ENCODE measurements at places on chromosomes 5 and 9.

DNA sequence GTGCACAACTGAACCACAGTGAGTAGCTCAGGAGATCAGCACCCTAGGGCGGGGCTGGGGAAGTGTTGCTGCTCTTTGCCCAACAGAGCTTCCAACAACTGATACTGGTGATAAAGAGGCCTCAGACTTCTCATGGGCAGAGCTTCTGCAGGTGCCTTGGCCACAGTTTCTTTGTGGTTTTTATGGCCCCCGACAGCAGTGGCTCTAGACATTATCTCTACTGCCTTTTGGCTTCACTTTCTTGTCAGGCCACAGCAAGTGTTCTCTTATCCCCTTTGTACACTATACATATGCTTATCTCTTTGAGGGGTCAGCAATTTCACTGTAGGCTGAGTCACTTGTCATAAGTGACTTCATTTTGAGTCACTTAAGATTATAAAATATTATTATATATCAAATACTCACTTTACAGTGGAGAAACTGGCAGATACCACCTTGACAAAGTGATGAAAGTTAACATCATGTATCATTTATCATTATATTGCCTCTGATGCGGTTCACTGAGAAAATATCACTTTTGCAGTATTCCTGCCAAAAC, 90.9 kb upstream of the COX7C start:
- no peak for DNase-seq

DNA sequence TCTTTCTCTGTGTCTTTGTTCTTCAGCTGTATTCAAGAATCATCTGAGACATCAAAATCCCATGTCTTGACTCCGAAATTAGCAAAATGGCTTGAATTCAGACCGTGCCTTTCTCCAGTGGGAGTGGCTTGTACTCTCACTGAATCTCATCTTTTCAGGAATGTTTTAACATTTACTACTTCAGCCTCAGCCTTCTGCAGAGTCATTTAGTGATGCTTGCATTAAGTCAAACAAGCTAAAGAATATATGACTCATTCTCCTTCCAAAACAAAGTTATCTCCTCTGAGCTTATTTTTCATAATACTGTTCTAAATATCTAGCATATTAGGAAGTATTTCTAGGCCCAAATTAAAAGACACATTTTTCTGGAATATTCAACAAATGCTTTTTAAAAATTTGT, 205.3 kb downstream of the CDH10 start:
- DNase-seq: no peak

DNA sequence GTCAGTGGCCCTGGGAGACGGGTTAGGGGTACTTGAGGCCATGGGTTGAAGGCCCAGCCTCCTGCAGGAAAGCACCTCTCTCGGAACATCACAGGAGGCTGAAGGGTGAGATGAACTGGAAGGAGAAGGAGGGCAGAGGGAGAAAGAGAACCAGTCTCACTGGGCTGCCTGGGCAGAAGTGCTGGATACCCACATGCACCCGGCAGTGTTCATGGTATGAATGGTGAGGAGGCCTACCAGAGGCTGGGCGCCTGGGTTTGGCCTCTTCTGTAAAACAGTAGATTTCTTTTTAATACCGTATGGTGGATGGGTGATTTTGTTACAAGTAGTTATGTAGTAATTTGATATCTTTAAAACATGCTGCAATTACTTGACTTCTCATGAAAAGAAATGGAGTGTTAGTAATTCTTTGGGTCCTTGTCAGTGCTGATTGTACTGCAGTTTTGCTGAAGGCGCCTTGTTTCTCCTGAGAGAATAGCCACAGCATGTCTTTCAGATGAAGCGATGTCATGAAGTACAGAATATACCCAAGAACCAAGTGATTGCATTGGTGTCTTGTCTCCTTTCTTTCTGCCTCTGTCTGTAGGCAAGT, 258.6 kb downstream of the FANCC start:
- peak; percentile 35 for DNase-seq

GRCh38 chr5:60092671-60093422, 199.3 kb upstream of the PDE4D start:
- peak; percentile 87 for DNase-seq

GRCh38 chr5:138645778-138646575, 70.8 kb upstream of the HSPA9 start:
- peak; percentile 6 for DNase-seq

- peak; percentile 24 for DNase-seq
These were observed 33.4 kb upstream of the NR3C1 start for GRCh38 chr5:143436871-143437270.

DNA sequence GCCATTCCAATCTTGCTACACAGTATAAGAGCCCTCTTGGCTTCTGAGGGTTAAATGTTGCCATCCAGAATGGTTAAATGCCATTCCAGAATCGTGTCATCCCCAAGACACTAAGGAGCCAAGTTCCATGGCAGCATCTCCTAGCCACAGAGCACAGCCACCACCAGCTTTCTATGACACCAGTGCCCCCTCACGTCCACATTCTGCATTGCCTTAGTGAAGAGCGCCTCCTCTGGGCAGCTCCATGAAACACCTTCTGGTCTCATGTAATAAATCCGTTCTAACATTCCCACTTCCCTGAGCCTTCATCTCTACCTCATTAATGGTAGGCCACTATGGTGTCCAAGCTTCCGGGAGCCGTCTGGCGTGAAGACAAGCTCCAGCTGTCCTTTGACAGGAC, 12.4 kb downstream of the CBY3 start:
- DNase-seq: peak; percentile 67

- DNase-seq: no peak
These were observed 21.4 kb upstream of the CEP78 start for GRCh38 chr9:78214492-78214891.

GRCh38 chr9:107020040-107020530, 157.1 kb downstream of the ZNF462 start:
- DNase-seq: peak; percentile 98

DNA sequence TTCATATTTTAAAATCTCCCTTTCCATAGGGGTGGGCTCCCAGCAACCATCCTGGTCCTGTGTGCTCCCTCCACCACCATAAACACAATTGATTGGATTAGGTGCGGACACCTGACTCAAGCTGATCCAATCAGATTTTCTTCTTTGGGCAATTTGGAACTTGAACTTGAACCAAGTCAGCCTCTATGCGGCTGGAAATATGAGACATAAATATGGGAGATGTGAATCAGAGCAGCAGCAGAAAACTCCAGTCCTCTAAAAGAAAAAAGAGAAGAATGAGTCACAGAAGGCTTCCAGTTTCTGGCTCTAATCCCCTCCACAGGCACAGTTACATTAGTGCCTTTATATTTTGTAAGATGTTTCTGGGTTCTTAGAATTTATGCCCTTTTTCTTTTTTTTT, 306.6 kb downstream of the MLLT3 start:
- peak; percentile 93 for DNase-seq

DNA sequence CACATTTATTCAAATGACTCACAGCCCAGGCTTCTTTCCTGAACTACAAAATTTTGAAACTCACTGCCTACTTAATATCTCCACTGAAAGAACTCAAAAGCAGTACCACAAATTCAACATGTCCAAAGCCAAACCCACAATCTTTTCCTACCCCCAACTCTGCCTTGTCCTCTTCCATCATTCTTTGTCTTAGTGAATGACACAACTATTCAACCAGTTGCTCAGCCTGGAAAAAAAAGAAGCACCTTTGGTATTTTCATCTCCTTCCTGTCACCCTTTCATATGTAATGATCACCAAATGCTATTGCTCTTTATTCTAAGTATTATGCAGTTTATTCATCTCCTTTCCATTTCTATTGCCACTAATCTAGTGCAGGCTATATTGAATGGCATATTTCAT, 216.3 kb downstream of the TMEM232 start:
- DNase-seq: no peak

- DNase-seq: no peak
These were observed 25.7 kb downstream of the GADD45G start for GRCh38 chr9:89630508-89630907.

- no peak for DNase-seq
These were observed 79.8 kb upstream of the LMX1B start for GRCh38 chr9:126533926-126534310.

- DNase-seq: peak; percentile 60
These were observed 127.7 kb downstream of the RGS3 start for GRCh38 chr9:113590991-113591898.

- DNase-seq: no peak
These were observed 88.7 kb downstream of the TRIO start for GRCh38 chr5:14231890-14232289.

GRCh38 chr5:18526792-18527405, 892.6 kb downstream of the TAF11L14 start:
- no peak for DNase-seq

GRCh38 chr5:32710550-32711361, at the start of gene NPR3:
Gene NPR3, plus strand, starts transcription at chr5:32711321. Its CDS starts 456 bp downstream, at chr5:32711777.
- DNase-seq: peak; percentile 56

- DNase-seq: peak; percentile 49
These were observed 13.4 kb upstream of the TNIP1 start for GRCh38 chr5:151094030-151094851.

- no peak for DNase-seq
These were observed 104.5 kb downstream of the HMHB1 start for GRCh38 chr5:143916451-143916850.

GRCh38 chr9:70010015-70010414, 33.6 kb upstream of the MAMDC2 start:
- no peak for DNase-seq

GRCh38 chr9:29213417-29214153, 1640.3 kb upstream of the C9orf72 start:
- DNase-seq: no peak

- DNase-seq: peak; percentile 97
These were observed 38.0 kb downstream of the PALM2AKAP2 start for GRCh38 chr9:109817846-109818472.

DNA sequence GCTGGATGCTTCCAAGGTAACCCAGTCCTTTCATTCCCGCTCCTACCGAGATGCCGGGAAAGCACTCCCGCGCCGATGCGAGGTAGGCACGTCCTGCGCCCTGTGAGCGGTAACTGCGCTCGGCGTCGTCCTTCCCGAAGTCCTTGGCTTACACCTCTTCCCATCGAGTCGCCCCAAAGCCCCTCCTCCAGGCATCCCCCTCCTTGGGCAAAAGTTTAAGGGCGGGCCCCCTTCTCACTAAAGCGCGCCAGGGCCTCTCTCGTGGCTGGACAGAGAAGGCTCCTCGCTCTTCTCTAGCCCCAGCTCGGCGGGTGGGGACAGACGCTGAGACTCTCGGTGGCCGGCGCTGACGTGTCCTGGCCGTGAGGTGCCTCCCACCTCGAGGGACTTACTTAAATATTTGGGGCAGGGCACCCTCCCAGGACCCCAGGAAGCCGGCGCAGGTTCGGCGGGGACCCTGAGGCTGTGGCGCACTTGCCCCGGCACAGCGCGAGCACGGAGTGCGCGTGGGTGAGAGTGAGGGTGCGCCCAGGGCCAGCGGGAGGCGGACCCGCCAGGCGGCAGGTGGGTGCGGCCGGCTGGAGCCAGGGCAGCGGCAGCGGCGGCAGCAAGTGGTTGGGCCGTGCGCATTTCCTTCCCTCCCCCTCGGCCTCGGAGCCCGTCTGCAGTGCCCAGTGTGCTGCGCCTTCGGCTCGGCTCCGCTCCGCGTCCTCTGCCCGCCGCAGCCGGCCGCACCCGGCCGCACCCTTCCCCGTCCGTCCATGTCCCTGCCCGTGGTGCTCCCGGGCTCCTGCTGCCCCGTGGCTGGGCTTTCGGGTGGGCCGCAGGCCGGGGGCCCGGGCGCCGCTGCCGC, at the start of gene ENTREP1:
Gene ENTREP1, plus strand, starts transcription at position 667 of the 853 bp plus-strand sequence. Its CDS starts 95 bp downstream, at position 762.
- peak; percentile 22 for DNase-seq

GRCh38 chr5:157449011-157449723, 10.8 kb upstream of the NIPAL4 start:
- DNase-seq: no peak

DNA sequence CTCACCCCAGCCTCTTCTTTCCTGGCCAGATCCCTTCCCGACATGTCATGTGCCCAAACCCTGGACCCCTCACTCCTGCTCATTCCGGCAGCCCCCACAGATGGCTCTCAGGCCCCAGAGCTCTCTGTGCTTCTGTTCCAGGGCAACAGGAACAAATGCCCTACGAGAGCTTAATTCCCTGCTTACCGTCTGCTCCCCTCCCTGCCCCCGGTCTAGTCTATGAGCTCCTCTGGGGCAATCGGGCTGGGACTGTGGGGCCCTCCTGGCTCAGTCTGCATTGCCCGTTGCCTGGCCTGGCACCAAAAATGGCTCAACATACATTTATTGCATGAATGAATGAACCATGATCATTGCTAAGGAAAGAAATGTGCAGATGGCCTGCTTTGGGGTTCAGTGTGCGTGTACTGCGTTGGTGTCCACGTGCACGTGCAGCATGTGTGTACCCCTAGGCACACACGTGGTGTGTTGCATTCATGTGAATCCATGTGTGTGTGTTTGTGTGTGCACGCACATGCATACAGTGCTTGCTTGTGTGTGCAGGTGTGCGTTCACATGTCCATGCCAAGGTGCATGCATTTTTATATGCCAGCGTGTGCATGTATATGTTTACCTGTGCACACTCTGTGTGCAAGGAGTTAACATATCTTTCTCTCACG, 201.2 kb upstream of the IER5L start:
- no peak for DNase-seq

- no peak for DNase-seq
These were observed 150.2 kb downstream of the SGCD start for GRCh38 chr5:156477196-156477595.

DNA sequence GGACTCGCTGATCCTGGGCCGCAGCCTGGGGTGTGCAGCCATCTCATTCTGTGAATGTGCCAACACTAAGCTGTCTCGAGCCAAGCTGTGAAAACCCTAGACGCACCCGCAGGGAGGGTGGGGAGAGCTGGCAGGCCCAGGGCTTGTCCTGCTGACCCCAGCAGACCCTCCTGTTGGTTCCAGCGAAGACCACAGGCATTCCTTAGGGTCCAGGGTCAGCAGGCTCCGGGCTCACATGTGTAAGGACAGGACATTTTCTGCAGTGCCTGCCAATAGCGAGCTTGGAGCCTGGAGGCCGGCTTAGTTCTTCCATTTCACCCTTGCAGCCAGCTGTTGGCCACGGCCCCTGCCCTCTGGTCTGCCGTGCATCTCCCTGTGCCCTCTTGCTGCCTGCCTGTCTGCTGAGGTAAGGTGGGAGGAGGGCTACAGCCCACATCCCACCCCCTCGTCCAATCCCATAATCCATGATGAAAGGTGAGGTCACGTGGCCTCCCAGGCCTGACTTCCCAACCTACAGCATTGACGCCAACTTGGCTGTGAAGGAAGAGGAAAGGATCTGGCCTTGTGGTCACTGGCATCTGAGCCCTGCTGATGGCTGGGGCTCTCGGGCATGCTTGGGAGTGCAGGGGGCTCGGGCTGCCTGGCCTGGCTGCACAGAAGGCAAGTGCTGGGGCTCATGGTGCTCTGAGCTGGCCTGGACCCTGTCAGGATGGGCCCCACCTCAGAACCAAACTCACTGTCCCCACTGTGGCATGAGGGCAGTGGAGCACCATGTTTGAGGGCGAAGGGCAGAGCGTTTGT, 19.9 kb downstream of the PTGES2 start:
- no peak for DNase-seq

- no peak for DNase-seq
These were observed 21.7 kb downstream of the FAT2 start for GRCh38 chr5:151569132-151570046.

Data from iris pigment epithelial cell (primary cell).